Purkinje cell (primary cell): ENCODE measurements at places on chromosomes 7 and 10. TPM values are rescaled to one million over a fixed set of nuclear protein-coding genes. Genes with fewer than 3 reads are reported as not detected.

Gene PDGFA
- polyA plus RNA-seq, result 54.9 and 56.7 TPM in 2 replicates

Gene WEE2
- not detected in 2 replicates for polyA plus RNA-seq

Gene HPSE2
- not detected in 2 replicates for polyA plus RNA-seq

Gene INHBA
- polyA plus RNA-seq, result 0.38 and 0.42 TPM in 2 replicates

Gene PRSS1
- not detected in 2 replicates for polyA plus RNA-seq
